Hepatocyte (in vitro differentiated cells): ENCODE measurements at places on chromosomes 3 and 15. TPM values are rescaled to one million over a fixed set of nuclear protein-coding genes. Genes with fewer than 3 reads are reported as not detected.

The ITIH3 gene
- total RNA-seq: 53.6 and 63.3 TPM in 2 replicates

The PHLDB2 gene
- total RNA-seq: 52.0 and 52.7 TPM in 2 replicates

The PLA2G4D gene
- total RNA-seq: 0.04 and 0.17 TPM in 2 replicates

The RNU5B-1 gene
- not detected in 2 replicates for total RNA-seq

The MINAR1 gene
- 1.3 TPM in 2 replicates for total RNA-seq

The CATSPER2 gene
- total RNA-seq: 0.83 and 3.9 TPM in 2 replicates

The GANC gene
- total RNA-seq: 11.2 and 13.6 TPM in 2 replicates

The NECTIN3 gene
- 64.9 and 88.6 TPM in 2 replicates for total RNA-seq

The PLSCR4 gene
- 23.3 and 25.9 TPM in 2 replicates for total RNA-seq

The LMLN gene
- 2.6 and 4.5 TPM in 2 replicates for total RNA-seq

The FETUB gene
- 5.7 and 7.2 TPM in 2 replicates for total RNA-seq

The NEK11 gene
- 5.5 and 13.7 TPM in 2 replicates for total RNA-seq

The GUCA1C gene
- 0.28 TPM in 1 of 2 replicates, not detected in the other for total RNA-seq

The CLDN18 gene
- total RNA-seq: 73.0 and 91.5 TPM in 2 replicates

The CFAP100 gene
- total RNA-seq: not detected in 2 replicates

DNA sequence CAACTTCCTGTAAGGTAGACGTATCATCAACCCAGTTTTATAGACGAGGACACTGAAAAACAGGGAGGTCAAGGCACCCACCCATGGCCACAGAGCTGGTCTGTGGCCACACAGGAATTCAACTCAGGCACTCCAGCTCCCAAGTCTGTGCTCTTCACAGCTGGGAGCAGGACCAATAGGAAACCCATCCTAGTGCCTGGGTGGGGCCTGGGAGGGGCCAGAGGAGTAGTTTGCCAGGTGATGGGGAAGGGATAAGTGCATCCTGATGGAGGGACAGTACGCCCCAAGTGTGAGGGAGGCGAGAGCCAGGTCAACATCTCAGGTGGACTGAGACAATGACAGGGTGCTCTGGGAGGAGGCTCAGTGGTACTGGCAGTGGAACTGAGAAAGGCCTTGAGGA, 22.0 kb downstream of the KIF9 start:
- DNase-seq: no peak

DNA sequence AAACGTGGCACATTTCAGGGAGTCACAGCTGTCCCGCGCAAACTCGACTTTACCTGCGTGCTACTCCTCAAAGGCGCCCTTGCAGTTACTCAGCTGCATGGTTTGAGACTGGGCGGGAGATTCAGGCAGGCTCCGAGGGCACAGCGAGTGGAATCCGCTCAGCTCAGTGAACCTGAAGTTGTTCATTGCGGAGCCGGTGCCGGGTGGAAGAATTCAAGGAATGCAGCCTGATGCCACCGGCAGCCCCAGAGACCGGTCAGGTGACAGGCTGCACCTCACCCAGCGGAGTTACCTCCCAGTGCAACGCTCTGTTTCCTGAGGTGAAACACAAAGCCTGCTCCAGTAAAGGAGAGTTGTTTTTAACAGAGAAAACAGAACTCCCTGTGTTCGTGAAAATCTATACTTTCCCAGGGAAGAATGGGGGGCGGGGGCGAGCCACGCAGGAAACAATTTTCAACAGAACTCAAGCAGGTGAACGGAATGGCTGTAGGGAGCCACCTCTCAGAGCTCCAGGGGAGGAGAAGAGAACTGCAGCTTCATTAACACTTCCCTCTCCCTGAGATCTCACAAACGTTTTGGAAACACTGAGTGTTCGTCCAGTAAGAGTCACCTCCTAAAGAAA, 3.8 kb downstream of the VEPH1 start:
- DNase-seq: peak; percentile 82

- no peak for DNase-seq
Observed at GRCh38 chr15:26702381-26702780, 70.5 kb downstream of the GABRB3 start.

DNA sequence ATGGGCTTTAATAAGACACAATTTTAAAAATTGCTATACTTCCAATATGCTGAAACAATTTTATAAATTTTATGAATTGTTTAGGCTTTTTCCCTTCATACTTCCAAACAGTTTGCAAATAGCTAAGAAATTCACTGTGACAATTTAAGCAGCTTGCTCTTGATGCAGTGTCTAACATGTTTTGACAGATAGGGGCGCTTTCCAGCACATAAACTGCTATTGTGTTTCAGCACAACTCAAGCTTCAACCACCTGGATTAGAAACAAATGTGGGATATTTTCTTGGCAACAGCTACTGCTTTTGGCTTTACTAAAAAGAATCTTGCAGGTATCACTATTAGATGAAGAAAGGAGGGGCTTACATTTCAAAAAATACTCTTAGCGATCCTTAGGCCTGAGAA, 565.8 kb upstream of the DPPA4 start:
- DNase-seq: no peak

DNA sequence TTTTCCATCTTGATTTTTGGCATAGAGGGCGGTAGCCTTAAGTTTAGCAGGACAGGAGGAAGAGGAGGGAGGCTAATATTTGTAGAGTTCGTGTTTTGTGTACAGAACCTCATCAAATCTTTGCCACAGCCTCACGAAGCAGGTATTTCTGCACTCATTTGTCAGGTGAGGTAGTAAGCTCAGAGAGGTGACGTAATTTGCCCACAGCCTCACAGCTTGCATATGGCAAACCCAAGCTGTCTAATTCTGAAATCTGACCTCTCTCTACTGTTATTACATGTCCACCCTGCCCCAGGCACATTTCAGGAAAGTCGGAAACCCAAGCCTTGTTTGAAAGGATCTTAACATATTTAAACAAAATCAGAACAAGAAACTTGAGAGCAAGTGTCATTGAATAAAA, 91.1 kb upstream of the TPM1 start:
- DNase-seq: no peak

GRCh38 chr15:57538821-57539220, 52.9 kb upstream of the MYZAP start:
- no peak for DNase-seq

GRCh38 chr15:75171408-75171807, 30.3 kb upstream of the C15orf39 start:
- DNase-seq: no peak

GRCh38 chr3:112117841-112118571, 15.0 kb downstream of the GCSAM start:
- DNase-seq: no peak

GRCh38 chr15:31365655-31366127, 39.1 kb downstream of the KLF13 start:
- DNase-seq: peak; percentile 93

DNA sequence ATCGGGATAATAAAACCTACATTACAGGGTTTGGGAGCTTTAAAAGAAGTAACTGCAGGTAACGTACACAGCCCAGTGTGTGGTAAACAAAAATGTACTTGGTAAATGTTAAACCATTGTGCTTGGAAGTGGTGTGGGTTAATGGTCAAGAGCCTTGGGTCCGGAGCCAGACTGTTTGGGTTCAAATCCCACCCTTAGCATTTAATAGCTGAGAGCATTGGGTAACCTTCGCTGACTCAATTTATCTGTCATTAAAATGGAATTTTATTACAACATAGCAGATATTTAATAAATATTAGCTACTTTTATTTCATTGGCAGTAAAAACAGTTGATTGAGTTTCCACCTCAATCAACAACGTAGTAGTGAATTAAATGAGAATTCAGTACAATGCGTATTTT, 1.5 kb downstream of the FSTL1 start:
- no peak for DNase-seq

GRCh38 chr3:169478566-169479313, 184.8 kb downstream of the MECOM start:
- no peak for DNase-seq

DNA sequence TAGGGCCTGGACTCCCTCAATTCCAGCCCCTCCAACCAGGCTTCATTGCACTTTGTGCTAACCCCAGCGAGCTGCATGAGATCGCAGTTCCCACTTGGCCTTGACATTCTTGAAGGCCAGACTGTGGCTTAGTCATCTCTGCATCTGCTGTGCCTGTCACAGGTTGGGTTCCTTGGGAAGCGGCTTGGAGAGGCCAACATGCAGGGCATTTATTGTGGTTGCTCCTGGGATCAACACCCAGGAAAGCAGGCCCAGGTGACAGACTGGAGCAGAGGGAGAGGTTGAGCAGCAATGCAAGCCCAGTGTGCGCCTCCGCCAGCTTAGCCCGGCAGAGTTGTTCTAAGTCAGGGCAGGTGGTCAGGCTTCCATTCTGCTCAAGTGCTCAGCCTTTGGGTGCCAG, 10.5 kb downstream of the ABCF3 start:
- no peak for DNase-seq

- DNase-seq: peak; percentile 36
Observed at GRCh38 chr15:76903251-76903681, 1.9 kb downstream of the SCAPER start.

- DNase-seq: no peak
Observed at GRCh38 chr3:78848392-78849288, 919.2 kb downstream of the ROBO1 start.

DNA sequence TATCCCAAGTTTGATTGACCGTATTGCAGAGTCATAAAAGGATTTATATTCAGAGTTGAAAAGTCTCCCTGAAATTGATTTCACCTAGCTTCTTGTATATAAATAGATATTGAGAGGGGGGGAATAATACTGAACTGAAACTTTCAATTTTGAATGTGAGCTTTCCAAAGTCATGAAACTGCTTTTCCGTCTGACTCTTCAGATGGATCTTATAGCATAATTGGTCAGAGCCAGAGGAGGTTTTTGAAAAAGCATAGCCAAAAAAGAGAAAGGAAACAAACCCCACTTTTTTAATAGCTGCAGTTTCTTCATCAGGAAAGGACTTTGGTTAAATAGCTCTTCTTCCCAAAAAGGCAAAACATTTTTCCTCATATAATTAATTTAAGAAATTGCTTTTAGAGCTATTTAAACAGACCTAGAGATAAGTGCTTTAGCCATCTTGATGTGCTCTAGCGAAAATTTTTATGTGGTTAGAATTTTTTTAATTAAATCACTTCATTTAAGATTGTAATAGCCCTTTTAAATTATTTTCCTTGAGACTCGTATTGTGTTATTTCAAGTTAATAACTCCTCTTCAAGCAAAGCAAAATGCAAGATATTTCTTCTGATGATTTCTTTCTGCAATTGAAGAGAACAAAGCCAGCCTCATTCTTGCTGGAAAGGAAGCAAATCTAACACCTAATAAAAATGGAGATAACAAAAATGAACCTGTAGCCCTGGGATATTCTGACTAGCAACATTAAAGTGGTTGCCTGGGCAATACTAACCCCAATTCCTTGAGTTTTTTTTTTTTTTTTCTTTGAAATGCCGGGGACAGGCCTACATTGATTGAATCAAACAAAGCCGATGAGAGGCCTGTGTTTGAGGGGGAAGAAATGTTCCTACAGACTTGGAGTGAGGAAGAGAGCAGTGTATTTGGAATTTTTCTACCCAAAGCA, 173.6 kb downstream of the PTPRG start:
- DNase-seq: no peak

DNA sequence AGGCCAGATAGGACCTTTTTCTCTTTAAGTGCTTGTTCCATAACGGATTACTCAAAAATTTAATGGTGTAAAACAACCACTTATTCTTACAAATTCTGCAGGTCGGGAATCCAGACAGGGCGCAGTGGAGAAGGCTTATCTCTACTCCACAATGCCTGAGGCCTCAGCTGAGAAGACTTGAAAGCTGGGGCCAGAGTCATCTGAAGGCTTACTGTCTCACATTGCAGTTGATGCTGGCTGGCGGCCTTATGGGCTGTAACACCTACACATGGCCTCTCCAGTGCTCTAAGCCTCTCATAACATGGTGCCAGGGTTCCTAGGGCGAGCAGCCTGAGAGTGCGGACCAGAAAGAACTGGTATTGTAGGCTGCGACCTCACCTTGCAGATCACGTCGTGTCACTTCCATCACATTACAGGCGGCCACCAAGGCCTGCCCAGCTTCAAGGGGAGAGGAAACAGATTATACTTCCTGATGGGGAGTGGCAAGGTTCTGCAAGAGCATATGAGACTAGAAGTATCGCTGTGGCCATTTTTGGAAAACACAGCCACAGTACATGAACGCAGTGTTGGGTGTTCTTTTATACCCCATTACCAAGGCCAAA, 32.4 kb downstream of the CMTM7 start:
- DNase-seq: no peak

DNA sequence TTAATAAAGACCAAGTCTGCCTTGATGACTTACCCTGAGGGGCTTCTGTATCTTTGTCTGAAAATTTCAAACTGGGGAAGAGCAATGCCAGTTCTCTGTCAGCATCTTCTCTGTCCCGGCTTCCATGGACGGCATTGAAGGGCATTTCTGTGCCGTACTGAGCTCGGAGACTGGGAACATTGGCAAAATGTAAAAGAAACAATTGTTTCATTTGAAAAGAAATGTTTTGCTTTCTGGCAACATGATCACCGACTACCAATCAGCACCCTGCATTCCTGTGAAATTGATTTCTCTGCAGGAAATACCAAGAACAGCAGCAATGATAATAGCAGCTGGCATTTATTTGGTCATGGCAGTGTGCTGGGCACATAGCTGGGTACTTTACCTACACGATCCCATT, 26.2 kb downstream of the NME9 start:
- DNase-seq: no peak

- DNase-seq: no peak
Observed at GRCh38 chr3:39801216-39801615, 8.2 kb upstream of the MYRIP start.

GRCh38 chr3:194315965-194316361, 35.2 kb downstream of the CPN2 start:
- no peak for DNase-seq

- peak; percentile 76 for DNase-seq
Observed at GRCh38 chr3:8490079-8490552, 11.5 kb upstream of the LMCD1 start.

GRCh38 chr15:63385911-63386531, 4.4 kb upstream of the CA12 start:
- no peak for DNase-seq

- DNase-seq: peak; percentile 65
Observed at GRCh38 chr15:59595434-59595915, 16.1 kb upstream of the GCNT3 start.

GRCh38 chr3:18422972-18423371, 2.2 kb downstream of the SATB1 start:
- DNase-seq: peak; percentile 10

GRCh38 chr15:73829523-73829922, 43.8 kb upstream of the TBC1D21 start:
- no peak for DNase-seq

DNA sequence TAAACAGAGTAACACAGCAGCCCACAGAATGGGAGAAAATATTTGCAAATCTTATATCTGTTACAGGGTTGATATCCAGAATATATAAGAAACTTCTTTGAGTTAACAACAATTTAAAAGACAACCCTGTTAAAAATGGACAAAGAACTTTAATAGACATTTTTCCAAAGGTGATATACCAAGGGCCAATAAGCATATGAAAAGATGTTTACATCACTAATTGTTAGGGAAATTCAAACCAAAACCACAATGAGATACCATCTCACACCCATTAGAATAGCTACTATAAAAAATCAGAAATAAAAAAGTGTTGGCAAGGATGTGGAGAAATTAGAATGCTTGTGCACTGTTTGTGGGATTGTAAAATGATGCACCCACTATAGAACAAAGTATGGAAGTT, 110.8 kb downstream of the SPATA16 start:
- no peak for DNase-seq
